ENCODE measurements at places on chromosomes 3 and 15. TPM values are rescaled to one million over a fixed set of nuclear protein-coding genes. Genes with fewer than 3 reads are reported as not detected.

- no peak for DNase-seq
Measured at GRCh38 chr3:132654190-132654589, 5.4 kb downstream of the ACAD11 start.

GRCh38 chr3:105606016-105606415 lies 239.3 kb downstream of the ALCAM start:
- no peak for DNase-seq

- no peak for DNase-seq
Measured at GRCh38 chr15:100650685-100651084, 48.3 kb downstream of the ASB7 start.

DNA sequence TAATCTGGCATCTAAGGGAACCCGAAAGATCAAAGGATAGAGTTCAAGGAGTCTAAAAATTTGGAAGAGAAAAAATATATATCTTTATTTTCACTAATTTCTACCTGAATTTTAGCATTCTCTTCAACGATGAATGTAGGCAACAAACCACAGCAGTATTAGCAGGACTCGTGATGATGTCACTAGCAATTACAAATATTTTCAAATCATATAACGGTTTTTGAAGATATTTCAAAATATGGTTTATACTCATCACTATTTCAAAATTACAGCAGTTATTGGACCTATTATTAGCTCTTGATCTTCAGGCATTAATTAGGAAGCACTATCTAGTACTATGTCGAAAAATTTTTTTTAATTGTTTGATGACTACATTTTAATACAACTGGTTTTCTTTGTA lies 27.0 kb upstream of the ANKDD1A start:
- DNase-seq: no peak

The CCR4 gene
- 28.8 TPM for total RNA-seq
